GM12864 (cell line): ENCODE measurements at places on chromosomes 16 and 17.

DNA sequence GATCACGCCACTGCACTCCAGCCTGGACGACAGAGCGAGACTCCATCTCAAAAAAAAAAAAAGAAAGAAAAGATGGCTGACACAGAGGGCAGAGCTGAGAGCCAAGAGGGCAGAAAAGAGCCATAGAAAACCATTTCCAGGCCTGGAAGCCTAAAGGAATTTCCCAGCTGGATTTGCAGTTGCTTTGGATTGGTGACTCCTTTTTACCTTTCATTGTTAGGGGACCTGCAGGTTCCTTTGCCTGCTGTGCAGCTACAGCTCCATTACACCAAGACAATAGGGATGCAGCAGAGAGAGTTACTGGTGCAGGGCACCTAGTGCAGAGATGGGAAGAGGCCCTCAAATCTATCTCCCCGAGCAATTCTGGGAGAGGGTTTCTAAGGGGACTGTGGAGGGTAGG, 18.4 kb downstream of the ZNF668 start:
- no peak for DNase-seq

DNA sequence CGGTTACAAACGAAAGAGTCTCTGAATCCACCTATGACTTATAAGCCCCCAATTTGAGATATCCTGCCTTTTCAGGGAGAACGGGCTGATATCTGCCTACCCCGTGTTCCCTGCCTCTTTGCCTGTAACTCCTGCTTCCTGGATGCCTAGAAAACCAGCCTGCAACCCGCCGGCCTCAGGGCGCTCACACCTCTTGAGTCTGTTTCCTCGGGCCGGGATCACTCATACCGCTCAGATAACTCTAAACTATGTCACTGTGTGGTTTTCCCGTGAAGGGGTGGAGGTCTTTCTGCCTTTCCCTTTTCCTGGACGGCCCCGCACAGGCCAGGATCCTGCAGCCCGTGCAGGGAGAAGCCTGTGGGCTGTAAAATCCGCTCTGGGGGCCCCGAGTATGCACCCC, 10.4 kb downstream of the RPUSD1 start:
- DNase-seq = no peak

DNA sequence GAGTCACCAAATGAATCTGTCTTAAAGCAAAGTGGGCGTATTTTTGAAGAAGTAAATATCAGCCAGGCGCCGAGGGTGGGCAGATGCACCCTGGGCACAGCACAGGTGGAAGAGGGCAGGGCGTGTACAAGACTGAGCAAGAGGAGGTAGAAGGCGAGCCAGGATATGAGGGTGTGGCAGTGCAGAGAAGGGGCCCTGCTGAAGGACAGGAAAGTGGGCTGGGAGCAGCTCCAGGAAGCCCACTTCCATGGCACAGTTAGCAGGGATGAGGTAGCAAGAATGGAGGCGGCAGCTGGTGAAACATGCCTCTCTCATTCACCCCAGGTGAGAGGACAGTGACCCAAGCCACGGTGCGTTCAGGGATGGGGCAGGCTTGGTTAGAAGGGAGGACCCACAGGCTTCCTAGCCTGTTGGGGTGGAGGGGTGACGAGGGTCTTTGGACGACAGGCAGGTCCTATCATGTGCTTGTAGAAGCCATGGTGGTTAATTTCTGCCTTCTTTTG, 149.3 kb downstream of the CLEC16A start:
- no peak for DNase-seq

- DNase-seq = no peak
Measured at GRCh38 chr16:27925612-27926011, 137.9 kb downstream of the GSG1L start.

GRCh38 chr17:49676276-49676868, 1.5 kb downstream of the SPOP start:
- DNase-seq = peak; percentile 92

GRCh38 chr17:38617074-38617860, 11.5 kb upstream of the SRCIN1 start:
- DNase-seq = no peak

- no peak for DNase-seq
Measured at GRCh38 chr16:990516-991291, 9.1 kb downstream of the SOX8 start.

DNA sequence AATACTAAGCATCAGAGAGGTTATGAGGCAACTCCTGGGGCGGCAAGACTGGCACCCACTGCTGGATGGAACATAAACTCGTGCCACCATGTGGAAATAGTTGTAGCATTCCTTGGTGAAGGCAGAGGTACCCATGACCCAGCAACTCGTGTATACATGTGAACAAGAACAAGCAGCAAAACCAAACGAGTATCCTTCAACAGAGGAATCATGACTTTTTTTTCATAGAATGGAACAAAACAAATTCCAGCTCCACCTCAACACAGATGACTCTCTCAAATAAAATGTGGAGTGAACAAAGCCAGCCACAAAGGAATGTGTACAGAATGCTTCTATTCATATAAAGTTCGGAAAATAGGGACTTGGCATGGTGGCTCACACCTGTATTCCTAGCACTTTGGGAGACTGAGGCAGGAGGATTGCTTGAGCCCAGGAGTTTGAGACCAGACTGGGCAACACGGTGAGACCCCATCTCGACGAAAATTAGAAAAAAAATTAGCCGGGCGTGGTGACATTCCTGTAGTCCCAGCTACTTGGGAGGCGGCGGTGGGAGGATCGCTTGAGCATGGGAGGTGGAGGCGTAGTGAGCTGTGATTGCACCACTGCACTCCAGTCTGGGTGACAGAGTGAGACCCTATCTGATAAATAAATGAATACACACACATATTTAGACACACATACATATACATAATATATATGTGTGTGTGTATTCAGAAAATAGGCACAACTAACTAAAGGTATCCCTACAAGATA, 35.3 kb downstream of the B9D1 start:
- no peak for DNase-seq

DNA sequence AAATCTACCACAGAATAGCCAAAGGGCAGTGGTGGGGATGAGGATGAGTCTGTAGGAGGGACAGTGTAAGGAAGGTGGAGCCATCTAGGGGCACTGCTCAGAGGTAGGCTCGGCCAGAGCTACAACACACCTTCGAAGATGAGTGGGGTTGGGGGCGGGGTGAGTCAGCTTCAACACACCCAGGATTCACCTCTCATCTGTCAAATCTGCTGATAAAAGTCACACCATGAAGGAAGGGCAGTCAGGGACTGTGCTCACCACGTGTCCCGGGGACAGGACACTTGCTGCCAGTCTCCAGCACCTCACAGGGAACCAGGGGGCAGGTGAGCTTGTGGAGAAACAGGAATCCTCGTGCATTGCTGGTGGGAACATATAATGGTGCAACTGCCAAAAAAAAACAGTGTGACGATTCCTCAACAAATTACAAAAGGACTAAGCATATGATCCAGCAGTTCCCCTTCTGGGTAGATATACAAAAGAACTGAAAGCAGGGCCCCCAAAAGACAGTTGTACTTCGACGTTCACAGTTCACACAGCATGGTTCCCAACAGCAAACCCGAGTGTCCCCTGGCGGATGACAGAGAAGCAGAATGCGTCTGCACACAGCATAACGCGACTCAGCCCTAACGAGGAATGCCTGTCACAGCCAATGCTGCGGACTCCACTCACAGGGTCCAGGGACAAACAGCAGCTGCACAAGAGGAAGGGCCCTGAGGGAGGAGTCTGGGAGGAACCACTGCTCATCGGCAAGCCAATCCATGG, 133.1 kb downstream of the ANKRD11 start:
- DNase-seq = no peak

DNA sequence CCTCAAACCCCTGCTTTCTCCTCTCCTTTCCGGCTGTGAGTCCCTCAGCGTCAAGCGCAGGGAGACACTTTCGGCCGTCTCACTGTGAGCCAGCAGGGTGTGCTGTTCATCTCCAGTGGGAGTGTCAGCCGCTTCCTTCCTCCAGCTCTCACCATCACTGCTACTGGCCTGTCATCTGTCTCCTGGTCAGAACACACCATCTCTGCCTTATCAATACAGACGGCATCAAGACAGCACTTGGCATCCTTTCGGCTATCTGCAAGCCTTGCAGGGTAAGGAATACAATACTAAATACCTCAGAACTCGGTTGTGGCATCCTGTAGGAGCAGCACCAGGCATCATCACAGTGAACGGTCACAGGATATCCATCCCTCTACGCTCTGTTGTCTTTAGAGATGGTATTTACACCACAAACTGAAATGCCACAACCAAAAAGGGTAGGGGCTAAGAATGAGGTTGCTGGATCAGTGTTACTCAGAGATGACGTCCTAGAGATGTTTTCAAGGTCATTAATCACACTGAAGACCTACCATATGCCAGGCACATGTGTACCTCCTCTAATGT, 20.7 kb upstream of the CMTM4 start:
- DNase-seq = no peak

GRCh38 chr17:52923658-52924057, 765.1 kb upstream of the CA10 start:
- no peak for DNase-seq

GRCh38 chr16:89052191-89052889, 41.3 kb upstream of the ACSF3 start:
- no peak for DNase-seq

DNA sequence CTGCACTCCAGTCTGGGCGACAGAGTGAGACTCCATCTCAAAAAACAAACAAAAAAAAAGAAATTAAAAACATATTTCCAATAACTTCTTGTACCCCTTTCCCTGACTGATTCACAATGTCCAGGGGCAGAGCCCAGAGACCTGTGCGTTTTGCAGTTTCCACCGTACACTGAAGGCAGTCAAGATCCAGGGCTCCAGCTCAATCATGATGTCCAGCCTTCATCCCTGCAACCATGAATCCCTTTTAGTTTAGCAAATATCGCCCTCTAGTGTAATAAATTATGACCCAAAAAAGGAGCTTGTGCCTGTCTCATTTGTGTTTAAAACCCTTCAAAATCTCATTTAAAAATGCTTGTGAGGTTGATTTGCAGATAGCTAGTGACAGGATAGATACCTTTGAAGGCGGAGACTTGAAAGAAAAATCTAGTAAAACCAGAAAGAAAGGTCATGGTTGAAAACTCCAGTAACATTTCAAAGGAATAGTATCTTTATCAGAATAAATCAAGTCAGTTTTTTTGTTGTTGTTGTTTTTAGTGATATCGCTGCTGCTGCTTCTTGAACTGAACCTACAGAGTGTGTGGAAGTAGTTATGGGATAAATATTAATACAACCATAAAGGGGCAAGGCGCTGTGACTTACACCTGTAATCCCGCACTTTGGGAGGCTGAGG, 3.7 kb upstream of the ERN1 start:
- DNase-seq = peak; percentile 41

DNA sequence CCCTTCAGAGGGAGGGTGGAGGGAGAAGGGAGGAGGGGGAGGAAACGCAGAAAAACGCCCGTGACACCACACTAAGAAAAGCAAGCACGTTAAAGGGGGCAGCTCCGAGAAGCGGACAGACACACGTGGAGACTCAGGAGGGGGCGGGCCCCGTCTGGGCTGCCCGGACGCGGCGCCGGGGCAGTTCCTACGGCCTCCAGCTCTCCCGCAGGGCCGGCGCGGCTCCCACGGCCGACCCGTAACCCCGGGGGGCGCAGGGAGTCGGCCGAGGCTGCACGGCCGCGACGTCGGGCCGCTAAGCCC, 362 bp downstream of the KLHDC4 start:
- no peak for DNase-seq

DNA sequence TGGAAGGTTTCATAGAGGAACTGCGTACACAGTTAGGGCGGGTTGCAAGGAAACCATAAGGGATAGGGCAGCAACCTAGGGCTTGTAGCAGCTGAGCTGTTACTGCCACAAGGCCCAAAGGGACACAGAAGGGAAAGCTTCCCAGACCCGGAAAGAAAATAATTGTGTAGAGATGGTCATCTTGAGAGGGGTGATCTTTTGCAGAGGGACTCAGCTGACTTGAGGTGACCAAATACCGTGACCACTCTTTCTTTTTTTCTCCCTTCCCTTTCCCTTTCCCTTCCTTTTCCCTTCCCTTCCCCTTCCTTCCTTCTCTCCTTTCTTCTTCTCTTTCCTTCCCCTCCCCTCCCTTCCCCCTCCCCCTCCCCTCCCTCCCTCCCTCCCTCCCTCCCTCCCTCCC, 8.5 kb upstream of the CREBBP start:
- DNase-seq = no peak

GRCh38 chr16:86956437-86956836, 360.8 kb downstream of the C16orf95 start:
- DNase-seq = no peak

DNA sequence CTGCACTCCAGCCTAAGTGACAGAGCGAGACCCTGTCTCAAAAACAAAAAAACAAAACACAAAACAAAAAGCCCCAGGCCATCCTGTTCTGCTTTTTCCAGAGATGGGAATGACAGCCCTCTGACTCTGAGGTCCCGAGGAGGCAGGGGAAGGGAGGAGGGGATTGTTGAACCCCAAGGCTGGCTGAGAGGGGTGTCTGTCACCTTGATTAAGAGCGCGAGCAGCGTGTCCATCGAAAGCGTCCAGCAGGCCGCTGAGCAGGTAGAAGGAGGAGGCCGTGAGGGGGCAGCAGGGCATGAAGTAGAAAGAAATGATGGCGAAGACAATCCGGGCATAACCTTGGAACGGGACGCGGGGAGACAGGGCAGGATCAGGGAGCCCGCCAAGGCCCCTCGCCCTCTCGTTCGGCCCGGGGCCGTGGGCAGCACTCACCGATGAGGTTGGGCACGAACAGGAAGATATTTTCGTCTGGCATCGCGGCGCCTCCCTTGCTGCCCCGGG, 593 bp downstream of the CDIPT start:
- DNase-seq = no peak

- DNase-seq = no peak
Measured at GRCh38 chr16:77682586-77682985, 39.7 kb upstream of the NUDT7 start.

GRCh38 chr17:55757659-55758058, 6.8 kb downstream of the PCTP start:
- DNase-seq = no peak

- DNase-seq = no peak
Measured at GRCh38 chr17:21127509-21128077, 829 bp downstream of the DHRS7B start.

DNA sequence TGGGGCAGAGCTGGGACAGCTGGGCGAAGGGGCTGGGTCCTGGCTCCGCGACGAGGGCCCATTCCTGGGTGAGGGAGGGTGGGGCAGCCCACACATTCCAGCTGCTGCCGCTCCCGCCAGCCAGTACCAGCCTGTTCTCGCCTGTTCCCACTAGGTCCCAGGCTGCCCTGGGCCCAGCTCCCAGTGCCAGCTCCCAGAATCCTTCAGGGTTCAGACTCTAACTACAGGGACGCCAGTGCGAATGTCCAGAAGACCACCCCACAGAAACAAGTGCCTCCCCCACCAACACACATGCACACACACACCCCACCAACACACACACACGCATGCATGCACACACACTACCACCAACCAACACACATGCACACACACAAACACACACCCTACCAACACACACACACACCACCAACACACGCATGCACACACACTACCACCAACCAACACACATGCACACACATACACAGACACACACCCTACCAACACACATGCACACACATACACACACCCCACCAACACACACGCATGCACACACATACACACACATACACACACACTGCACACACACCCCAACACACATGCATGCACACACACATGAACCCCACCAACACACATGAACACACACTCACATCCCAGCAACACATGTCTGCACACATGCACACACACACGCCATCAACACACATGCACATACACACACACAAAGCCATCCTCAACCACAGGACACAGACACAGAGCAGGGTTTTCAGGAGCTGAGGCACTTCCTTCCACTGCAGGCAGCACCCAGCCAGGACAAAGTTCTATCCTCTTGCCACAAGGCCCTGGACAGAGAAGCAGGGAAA, 27.5 kb upstream of the KRT17 start:
- no peak for DNase-seq

- DNase-seq = no peak
Measured at GRCh38 chr17:73943416-73944110, 259.9 kb upstream of the RPL38 start.
